CD4-positive, alpha-beta T cell treated with Interleukin-17A for 4 hours (primary cell): ENCODE measurements at places on chromosomes 2 and 18.

GRCh38 chr2:224142397-224143312 is 103.6 kb upstream of the SERPINE2 start:
- DNase-seq: no peak

DNA sequence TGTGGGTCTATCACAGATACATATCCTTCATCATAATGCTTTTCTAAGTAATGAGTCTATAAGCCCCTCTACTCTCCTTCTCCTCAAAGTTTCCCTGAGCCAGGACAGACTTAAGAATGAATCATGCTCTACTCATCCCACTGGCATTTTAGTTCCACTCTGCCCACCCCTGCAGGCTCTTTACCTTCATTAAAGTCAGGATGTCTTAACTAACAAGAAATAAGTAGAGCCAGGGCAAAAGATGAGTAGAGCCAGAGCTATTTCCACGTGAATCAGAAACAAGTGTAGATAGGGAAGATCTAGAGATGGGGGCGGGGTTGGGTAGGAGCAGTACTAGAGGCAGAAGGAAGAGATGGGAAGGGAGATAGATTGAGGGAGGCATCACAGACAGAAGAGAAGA is 790.5 kb downstream of the RNF144A start:
- no peak for DNase-seq

GRCh38 chr2:190328573-190329147 is 9.0 kb upstream of the HIBCH start:
- no peak for DNase-seq

DNA sequence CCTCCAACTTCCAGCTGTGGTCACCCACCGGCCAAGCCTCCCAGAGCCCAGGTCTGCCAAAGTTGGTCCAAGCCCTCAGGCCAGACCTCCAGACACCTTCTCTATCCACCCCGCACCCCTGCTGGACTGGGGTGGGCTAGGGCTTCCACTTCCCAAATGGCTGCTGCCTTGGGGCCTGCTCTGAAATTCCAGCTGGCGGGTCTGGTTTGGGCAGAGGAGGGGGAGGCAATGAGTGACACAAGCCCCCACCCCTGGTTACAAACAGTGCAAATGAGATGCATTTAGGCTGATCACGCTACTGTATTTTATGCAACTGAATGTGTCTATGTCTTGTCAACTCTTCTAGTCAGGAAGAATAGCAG is 14.6 kb downstream of the POU3F3 start:
- no peak for DNase-seq

DNA sequence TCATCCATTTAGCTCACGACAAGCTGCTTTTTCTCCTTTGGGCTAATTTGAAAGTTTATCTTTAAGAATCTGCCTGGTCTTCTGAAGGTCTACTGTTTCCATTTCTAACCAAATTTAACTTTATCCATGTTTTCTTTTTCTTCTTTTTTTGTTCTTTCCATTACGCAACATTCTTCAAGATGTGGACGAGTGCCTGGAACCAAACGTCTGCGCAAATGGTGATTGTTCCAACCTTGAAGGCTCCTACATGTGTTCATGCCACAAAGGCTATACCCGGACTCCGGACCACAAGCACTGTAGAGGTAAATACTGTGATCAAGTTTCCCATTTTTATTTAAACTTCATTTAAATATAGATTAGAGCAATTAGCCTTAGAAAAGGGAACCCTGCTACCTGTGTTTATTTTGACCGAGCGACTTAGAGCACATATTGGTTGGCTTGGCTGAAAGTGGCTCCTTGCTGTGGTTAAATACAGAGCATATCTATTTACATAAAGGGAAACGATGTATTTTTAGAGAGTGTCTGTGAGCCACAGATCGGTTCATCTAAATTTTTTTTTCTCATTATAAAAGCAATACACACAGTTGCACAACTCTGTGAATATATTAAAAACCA is 183.4 kb upstream of the RASGRP3 start:
- DNase-seq: no peak

GRCh38 chr2:178553047-178553446 is 72.8 kb downstream of the PLEKHA3 start:
- no peak for DNase-seq

GRCh38 chr18:46772357-46772756 is 15.5 kb upstream of the ST8SIA5 start:
- no peak for DNase-seq

GRCh38 chr2:206452242-206452641 is 8.9 kb downstream of the ADAM23 start:
- DNase-seq: no peak

GRCh38 chr2:39142904-39143605 is 22.2 kb upstream of the SOS1 start:
- DNase-seq: no peak

DNA sequence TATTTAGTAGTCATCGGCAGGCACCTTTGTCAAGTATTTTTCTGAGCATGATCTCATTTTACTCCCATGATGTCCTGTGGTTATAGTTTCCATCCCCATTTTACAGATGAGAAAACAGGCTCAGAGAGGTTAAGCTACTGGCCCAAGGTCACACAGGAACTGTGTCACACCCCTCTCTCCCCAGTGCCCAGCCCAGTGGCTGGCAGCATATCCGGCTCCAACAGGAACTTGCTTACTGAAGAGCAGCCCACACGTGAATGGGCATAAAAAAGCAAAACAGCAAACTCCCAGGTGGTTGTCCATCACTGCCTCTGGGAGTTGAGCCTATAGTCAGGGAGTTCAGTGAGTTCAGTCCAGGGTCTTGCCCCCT is 8.3 kb upstream of the KLF11 start:
- no peak for DNase-seq

DNA sequence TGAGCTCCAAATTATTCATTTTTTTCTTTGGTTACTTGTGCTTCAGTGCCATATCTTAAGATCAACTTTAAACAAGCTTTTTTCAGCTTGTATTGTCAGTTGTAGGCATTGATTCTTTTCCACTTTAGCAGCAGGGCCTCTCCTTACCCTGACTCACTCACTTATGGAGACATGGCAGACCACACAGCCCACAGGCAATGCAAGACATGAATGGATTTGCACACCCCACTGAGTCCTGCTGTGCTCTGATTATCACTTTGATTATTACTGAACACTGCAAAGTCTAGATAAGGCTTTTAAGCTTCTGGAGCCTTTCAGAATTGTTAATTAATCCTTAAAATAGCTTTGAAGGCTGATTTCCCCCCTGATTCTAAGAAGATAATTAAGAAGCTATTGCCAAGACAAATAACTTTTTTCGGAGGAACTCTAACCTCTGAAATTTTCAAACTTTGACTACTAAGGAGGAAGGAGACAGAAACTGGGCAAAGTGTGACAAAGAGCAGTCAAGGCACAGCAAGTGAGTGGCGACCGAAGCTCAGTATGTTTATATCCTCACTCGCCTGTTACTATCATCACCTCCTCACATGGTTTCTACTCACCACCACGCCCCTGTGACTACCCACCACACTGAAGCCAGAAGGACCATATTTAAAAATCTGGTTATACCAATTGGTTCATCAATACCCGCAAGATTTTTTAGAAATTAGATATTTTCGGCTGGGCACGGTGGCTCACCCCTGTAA is 43.3 kb downstream of the CACNB4 start:
- no peak for DNase-seq

- no peak for DNase-seq
Observed at GRCh38 chr2:54963476-54963875, 86.8 kb downstream of the RTN4 start.

- no peak for DNase-seq
Observed at GRCh38 chr2:23708771-23709170, 218.2 kb downstream of the ATAD2B start.

DNA sequence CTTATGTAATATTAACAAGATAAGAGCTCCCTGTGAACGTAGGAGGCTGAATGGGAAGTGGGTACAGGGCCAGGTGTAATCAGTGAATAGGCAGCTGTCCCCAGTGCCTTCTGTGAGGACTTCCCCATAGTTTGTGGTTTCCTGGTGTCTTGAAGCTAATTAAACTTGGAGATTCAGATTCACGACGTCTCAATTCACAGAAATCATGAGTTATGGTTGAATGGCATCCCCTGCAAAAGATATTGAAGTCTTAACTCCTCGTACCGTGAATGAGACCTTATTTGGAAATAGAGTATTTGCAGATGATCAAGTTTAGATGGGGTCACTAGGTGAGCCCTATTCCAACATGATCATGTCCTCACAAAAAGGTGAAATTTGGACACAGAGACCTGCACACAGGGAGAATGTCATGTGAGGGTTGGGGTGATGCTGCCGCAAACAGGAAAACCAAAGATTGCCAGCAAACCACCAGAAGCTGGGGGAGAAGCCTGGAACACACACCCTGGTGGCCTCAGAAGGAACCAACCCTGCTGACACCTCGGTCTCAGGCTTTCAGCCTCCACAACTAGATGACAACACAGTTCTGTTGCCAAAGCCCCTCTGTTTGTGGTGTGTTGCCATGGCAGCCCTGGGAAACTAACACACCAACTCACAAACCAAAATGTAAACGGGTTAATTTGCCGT is 13.2 kb downstream of the ARL4C start:
- peak; percentile 81 for DNase-seq

DNA sequence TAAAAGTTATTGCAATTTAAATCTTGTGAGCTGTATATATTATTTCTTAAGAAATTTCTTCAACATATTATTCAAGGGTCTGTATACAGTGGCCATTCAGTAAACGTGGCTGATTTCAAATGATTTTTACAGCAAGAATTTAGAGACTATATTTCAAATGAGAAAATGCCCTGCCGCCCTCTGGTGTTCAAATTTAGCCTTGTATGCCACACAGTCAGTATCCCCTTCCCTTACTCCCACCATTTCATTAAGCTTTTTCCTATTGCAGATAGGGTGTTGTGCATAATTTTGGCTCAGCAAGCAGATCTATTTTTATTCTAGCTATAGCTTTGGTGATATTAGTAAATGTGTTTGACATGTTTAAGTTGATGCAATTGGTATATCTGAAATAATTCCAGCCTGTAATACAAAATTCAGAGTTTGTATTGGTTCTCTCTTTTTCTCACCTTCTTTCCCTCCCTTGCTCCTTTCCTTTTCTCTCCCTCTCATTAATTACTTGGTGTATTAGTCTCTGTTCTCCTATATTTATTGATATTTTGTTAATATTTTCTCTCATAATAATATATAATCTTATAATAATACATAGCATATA is 22.8 kb upstream of the SCN7A start:
- DNase-seq: no peak

DNA sequence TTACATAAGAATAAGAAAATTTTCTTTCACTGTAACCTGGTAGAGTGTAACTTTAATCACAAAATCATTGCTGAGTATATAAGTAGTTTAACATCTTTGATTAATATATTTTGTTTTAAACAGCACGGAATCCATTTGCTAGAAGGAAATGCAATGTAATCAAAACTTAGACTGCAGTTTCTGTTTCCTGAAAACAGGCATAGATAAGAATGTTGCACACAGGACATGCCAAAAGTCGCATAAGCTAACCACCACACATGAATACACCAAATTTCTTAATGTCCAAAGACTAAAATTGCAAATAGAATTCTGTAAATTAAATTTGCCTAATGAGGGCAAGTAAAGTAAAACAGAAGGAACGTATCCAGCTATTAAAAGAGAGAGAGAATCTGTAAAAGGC is 51.0 kb upstream of the SERPINB2 start:
- DNase-seq: no peak

- no peak for DNase-seq
Observed at GRCh38 chr2:11140492-11140891, 14.8 kb upstream of the SLC66A3 start.

DNA sequence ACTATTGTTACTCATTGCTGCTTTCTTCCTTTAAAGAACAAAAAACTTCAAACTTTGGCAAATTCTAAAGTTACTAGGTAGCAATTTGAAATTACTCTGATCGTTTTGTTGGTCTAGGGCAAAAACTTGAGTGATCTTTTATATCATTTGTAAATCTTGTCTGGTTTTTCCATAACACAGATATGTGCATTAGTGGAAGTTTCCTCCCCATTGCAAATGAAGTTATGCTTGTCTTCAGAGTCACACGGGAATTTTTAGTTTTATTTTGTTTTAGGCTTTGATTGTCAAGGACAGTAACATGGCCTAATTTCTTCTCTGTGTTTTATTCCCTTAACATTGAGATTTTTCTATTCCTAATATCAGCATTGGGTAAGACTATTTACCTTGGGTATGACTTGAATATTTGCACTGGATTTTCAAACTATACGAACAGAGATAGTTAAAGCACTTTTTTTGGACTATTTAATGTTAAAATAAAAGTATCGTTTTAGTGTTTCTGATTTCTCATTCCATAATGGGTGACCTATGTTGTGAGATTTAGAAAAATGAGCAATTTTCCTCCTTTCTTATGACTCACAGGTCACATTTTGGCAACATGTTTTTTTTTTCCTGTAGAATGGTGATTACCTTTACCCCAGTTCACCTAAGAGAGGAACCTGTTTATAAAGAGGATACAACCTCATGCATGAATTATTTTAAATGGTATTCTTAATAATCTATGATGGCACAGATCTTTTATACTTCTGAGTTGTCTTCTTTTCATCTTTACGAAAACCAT is 65.0 kb downstream of the BABAM2 start:
- DNase-seq: no peak

GRCh38 chr18:46427216-46427995 is 229.6 kb downstream of the LOXHD1 start:
- DNase-seq: no peak

DNA sequence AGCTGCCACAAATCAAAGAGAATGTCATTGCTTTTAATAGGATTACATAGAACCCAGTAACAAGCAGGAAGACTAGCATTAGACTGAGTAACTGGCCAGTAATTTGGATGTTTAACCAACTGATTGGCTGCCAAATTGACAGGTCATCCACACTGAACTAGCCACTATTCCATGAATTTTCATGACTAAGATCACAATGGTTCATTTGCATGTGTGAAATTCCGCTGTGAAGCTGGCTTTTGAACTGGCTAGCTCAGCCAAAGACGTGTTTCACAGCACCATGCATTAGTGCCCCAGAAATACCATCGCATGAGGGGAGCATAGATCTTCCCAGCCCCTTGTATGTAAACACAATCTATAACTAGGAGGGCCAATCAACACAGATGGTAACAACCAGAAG is 649.8 kb downstream of the ARHGAP15 start:
- no peak for DNase-seq

DNA sequence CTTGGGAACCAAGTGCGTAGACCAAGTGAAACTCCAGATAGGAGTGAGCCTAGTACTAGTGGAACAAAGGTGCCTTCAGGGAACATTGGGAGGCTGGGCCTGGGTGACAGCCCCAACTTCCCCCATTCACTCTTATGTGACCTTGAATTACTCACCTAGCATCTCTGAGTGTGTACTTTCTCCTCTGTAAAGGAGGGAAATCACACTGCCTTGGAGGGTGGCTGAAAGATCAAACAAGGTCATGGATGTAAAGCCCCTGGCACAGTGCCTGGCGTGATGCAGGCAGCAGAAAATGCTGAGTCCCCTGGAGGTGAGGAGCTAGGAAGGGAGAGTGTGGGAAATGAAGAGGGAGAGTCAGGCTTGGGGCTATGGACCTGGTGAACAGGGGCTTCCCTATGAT is 45.9 kb downstream of the MARCO start:
- no peak for DNase-seq

DNA sequence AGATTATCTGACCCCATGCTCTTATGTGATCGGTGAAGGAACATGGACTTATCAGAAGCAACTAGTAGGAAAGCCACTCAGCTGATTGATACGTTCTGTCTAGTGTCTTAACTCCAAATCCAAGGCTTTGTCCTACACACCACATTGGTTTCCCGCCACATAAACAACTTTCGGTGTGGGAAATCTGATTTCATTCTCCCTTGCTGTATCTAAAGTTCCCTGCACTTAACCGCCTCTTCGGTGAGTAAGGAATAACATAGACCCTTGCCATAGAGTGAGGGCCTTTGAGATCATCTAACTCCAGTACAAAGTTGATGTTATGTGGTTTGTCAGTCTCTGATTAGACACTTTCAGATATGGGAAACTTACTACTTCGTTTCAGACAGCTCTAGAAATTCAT is 538.2 kb upstream of the TNP1 start:
- DNase-seq: no peak
